ENCODE measurements at places on chromosomes 5 and 9.
A peak's percentile ranks its signal among the peaks of the same experiment; 100 is the strongest.

GRCh38 chr5:62719061-62719720 is 140.6 kb downstream of the LRRC70 start:
- DNase-seq: no peak

GRCh38 chr5:156387391-156387790 is 60.4 kb downstream of the SGCD start:
- no peak for DNase-seq

DNA sequence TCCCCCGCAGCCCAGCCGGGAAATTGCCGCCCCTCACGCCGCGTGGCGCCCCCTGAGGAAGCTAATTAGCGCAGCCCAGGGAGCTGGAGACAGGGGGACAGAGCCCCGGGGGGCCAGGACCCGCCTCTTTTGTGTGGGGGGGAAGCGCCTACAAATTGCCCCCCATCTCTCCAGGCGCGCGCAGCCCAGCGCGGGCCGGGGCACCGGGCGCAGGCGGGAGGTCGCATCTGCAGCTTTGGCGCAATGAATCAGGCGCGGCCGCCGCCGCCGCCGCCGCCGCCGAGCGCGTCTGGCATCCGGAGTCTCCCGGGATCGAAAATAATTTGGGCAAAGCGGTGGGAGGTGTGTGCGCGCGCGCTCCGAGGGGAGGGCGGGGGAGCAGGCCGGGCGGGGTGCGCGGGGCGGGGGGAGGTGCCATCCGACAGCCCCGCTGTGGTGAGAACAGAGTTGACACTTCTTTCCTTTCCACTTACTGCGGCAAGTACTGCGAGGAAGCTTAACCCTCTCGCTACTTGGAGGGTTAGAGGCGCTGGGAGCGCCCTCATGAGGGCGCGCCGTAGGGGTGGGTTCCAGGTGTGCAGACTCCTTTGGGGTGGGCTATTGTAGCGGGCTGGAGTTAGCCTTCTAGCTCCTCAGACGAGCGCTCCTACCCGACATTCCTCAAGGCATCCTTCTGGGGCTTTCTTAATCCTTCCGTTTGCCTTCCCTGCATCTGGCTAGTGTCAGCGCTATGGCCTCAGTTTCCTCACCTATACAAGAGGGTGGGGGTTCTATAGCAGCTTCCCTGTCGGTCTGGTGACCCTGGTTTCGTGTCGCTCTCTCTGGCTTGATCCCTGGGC is 63.1 kb downstream of the CXXC5 start:
- DNase-seq: no peak

GRCh38 chr5:160361624-160362228 is 8.7 kb downstream of the C1QTNF2 start:
- DNase-seq: no peak

GRCh38 chr5:66864240-66864884 is 268.2 kb downstream of the MAST4 start:
- DNase-seq: no peak

DNA sequence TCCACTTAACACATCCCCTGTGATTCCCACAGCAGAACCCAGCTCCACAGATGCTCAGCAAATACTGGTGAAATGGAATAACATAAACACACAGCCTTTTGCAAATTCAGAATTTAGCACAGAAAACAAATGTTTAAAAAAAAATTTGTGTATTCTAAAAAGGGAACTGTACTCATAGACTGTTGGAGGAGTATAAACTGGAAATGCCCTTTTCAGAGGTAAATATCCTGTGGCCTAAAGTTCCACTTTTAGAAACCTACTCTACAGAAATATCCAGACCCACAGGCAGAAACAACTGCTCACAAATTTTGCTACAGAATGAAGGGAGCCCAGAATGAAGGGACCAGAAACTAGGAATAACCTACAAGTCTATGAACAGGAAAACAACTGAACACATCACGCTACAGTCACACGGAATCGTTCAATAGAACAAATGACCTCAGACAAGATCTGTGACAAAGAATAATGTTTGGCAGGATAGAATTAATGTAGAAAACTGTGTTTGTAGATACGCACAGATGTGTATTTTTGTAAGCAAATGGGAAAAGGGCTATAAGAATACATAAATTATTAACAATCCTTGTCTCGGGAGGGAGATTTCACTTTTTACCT is 78.5 kb downstream of the SHB start:
- DNase-seq: no peak

DNA sequence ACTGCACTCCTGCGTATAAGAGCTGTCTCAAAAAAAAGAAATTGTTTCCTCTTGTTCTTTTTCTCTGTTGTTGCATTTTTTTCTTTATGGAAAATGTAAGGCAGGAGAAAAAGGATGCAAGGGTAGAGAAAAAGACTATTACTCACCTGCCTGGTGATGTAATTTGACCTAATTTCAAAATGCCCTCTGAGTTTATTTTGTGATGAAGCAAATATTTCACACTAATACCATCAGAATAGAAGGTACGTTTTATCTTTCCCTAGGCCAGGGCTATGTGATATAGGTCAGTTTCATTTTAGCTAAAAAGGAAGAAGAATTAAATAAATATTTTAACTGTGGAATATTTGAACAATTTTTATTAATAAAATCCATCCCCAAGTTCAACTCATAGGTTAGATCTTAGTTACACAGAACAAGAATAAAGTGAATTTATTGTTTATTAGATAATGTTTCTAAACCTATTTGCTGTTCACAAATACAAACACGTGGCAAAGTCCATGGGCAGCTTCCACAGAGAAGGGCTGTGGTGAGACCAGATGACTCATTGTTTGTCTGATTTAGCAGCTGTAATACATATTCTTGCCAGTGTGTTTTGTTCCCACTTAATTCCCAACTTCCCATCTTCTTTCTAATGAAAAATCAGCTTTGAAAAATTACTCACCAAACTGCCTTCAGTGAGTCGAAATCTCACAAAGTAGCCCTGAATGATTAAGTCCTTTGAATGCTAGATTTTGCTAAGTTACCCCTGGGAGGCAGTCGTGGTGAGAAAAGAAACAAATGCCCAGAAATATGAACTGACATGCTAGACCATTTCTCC is 52.8 kb upstream of the CCDC112 start:
- DNase-seq: peak; percentile 42

DNA sequence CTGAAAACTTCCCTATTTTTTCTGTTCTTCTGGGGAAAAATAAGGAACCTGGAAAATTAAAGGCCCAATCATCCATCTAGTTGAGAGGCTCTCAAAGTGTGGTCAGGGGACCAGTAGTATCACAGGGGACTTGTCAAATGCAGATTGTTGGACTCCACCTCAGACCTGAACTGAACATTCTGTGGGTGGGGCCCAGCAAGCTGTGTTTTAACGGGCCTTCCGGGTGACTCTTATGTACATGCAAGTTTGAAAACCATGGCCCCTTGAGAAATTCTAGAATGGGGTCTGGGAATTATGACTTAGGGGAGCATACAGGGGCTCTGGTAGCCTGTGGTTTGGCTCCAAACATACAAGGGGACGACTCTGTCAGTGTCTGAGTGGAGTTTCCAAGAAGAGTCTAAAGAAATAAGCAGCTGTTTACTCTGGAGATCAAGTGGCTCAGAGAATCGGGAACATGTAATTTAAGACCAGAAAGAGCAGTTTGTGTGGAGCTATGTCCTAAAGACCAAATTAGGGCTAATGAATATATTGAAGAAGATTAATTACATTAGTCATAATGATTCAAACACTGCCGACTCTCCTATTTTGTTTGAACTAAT is 177.4 kb downstream of the SLC28A3 start:
- no peak for DNase-seq

- DNase-seq: no peak
Observed at GRCh38 chr9:134226221-134226930, 62.0 kb upstream of the RNU6ATAC start.

GRCh38 chr5:139960723-139961383 is 82.2 kb downstream of the NRG2 start:
- no peak for DNase-seq

DNA sequence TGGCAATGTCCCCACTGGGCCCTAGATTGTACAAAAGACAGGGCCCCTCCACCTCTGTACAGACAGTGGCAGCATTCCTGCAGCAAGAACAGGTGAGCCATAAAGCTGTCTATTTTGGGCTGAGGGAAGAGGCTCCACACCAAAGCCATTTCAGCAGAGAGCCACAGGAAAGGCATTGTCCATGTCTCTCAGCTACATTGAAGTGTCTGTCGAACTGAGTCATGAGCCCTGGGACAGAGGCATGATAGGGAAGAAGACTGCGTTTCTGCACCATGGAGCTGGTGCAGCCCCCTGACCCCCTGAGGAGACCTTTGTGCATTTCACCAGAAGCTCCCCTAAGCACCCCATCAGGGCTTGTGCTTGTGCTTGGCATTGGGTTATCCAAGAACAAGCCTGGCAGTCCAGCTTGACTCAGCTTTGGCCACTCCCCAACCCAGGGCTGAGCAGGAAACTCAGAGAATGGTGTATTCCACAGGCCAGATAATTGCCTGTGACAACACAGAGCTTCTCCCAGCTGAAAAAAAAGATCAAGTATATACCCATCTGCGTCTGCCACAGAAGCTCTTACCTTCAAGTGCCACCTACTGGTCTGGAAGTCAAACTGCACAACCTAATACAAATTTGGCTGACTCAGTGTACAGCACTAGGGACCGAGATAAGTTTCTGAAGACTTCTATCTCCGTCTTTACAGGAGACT is 5.9 kb upstream of the FRMD3 start:
- DNase-seq: no peak

- no peak for DNase-seq
Observed at GRCh38 chr5:137308311-137308710, 190.8 kb downstream of the SPOCK1 start.

DNA sequence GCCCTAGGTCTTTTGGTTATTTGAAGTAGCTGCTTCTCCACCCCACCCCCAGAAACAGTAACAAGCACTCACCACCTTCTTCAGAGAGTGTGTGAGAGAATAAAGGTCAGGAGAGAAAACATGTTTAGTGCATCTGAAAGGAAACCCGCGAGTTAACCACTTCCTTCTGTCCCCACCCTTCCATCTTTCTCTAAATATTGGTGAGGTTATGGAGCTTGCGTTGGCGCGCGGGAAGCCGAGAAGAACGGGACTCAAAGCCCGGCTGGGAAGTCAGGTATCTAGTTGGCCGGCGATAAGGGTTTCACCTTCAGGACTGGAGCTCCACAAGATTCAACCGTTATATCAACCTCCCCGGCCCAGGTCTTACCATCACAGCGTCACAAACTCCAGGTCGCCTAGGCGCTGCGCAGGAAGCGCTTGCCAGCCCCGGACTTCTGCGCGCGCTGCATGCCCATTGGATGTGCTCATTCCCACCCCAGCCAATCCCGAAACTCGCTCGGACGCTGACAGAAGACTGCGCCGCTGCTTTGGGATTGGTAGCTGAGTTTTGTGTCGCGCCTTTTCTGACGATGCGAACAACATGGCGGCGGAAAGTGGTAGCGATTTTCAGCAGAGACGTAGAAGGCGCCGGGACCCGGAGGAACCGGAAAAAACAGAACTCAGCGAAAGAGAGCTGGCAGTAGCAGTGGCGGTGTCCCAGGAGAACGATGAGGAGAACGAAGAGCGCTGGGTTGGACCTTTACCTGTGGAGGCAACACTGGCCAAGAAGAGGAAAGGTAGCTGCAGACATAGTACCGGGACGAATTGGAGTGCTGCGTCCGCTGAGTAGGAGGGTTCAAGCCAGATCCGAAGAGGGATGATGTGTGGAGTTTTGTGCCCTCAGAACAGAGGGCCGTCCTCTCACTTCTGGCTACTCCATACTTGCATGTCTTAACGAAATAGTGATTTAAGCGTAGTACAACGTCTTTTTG is at the start of the genes CENPK and PPWD1:
Gene CENPK (minus strand): TSS at position 438 of the 971 bp plus-strand sequence. CDS start 8,261 bp downstream, outside the sequence.
Gene PPWD1 (plus strand): TSS at position 566 of the 971 bp plus-strand sequence. CDS start 15 bp downstream, at position 581.
- peak; percentile 81 for DNase-seq

DNA sequence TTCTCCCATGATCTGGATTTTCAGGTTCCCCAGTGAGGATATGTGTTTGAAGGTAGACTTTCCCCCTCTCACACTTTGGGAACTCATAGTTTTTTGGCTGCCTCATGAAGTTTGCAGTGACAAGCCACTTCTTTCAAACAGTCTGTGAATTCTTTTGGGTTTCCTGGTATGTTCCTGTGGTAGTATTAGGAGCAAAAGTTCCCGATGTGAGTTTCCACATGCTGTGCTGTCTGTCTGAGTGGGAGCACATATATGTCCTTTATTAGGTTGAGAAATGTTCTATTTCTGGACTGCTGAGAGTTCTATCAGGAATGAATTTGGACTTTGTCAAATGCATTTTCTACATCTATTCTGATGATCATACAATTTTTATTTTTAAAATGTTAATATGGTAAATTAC is 273.2 kb upstream of the TARS1 start:
- DNase-seq: no peak

- DNase-seq: no peak
Observed at GRCh38 chr9:107290619-107291018, 7.5 kb downstream of the RAD23B start.

GRCh38 chr5:169408731-169409130 is 107.8 kb upstream of the SLIT3 start:
- no peak for DNase-seq

GRCh38 chr5:123358751-123359150 is 64.5 kb downstream of the CEP120 start:
- DNase-seq: no peak

DNA sequence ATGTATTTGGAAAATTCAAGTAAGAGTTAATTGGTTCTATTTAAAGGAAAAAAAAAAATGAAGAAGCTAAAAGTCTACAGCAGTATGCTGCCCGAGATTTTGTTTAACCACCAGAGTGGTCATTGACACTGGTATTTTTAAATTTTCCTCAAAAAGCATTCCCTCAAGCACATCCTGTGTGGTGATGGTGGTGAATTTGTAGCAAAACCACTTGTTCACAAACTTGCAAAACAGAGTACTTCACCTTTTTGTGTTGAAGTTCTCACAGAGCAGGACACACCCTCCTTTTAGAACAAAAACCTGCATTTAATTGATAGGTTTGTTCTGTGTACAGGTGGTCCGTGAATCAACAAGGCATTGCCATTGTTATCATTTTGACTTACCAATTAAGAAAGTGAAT is 374.2 kb downstream of the EFNA5 start:
- no peak for DNase-seq

- DNase-seq: no peak
Observed at GRCh38 chr5:134878403-134878802, 4.2 kb downstream of the TXNDC15 start.

DNA sequence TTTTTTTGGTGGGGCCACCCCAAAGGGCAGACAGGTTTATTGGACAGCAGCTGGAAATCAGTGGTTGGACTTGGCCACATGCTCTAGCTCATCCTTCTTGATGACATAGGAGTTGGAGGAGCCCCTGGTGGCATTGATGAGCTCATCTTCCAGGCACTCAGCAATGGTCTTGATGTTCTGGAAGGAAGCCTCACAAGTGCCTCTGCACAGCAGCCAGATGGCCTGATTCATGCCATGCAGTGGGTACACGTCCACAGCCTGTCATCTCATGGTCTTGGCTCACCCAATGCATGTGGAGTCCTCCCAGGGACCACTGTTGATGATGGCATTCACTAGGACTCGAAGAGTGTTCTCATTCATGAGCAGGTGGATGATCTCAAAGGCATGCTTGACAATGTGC is 11.3 kb upstream of the RCL1 start:
- DNase-seq: no peak

DNA sequence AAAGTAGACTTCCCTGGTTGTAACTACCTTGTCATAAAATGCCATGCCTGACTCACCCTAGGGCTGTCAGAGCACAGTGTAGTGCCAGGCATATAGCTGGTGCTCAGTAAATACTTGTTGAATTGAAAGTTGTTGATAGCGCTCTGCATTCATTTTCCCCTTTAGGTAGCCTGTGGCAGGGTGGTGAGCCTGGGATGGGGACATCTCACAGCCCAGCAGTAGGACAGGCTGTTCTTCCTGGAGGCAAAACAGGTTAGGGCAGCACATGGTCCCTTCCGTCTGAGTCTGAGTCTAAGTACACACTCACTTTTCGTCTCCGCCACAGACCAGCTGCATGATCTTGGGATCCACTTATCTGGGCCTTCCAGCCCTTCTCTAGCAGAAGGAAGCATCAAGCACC is 401.9 kb downstream of the ZSWIM6 start:
- no peak for DNase-seq

GRCh38 chr9:98263080-98263479 is 7.6 kb upstream of the TBC1D2 start:
- DNase-seq: no peak

All from brain pericyte (primary cell).